ENCODE measurements at places on chromosomes 4 and X.

GRCh38 chr4:75634951-75635350 lies 4.6 kb upstream of the CDKL2 start:
- DNase-seq: no peak

DNA sequence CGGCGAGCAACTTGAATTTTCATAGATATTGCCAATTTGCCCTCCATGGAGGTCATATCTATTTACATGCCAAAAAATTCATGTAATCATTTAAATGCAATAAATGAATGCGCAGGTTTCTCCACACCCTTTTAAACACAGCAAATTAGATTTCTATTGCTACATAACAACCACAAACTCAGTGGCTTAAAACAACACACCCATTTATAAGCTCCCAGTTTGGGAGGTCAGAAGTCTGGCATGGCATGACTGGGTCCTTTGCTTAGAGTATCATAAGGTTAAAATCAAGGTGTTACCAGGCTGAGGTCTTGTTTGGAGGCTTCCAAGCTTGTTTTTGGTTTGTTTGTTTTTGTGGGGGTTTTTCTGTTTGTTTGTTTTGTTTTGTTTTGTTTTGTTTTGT lies 49.9 kb upstream of the NYX start:
- no peak for DNase-seq

GRCh38 chrX:149910178-149910695 lies 19.1 kb upstream of the HSFX4 start:
- no peak for DNase-seq

- no peak for DNase-seq
Measured at GRCh38 chrX:155632431-155633100, 19.8 kb upstream of the TMLHE start.

GRCh38 chrX:38170556-38170955 lies 50.1 kb downstream of the SRPX start:
- no peak for DNase-seq

DNA sequence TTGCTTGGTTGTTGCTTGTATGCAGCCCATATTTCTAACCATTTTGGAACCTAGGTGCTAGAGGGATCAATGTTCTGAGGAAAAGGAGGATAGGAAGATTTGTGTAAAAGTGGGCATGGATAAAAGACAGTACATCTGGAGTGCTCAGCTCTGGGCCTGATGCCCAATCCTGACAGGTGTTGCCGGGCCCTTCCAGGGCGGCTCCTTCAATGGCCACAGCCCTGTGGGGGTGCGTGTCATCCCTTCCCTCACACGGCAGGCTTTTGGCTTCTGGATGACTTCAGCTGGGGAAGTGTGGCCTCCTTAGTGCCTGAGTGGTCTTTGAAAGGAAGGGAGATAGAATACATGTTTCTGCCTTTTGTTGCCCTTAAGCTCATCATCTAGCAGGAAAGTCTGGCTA lies 47.2 kb downstream of the NELFA start:
- no peak for DNase-seq

DNA sequence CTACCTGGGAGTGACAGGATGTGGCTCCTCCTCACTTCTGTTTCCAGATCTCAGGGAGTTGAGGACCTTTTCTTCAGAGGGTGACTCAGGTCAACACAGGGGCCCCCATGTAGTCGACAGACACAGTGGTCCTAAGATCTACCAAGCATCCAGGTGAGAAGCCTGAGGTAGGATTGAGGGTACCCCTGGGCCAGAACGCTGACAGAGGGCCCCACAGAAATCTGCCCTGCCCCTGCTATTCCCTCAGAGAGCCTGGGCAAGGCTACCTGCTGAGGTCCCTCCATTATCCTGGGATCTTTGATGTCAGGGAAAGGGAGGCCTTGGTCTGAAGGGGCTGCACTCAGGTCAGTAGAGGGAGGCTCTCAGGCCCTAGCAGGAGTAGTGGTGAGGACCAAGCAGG lies 1.5 kb downstream of the MAGEA12 start:
- no peak for DNase-seq

- DNase-seq: no peak
Measured at GRCh38 chr4:186095406-186095805, 9.1 kb upstream of the FAM149A start.

- no peak for DNase-seq
Measured at GRCh38 chr4:28523681-28524190, 1663.1 kb downstream of the STIM2 start.

GRCh38 chr4:104752337-104752736 lies 257.6 kb upstream of the CXXC4 start:
- no peak for DNase-seq

- DNase-seq: no peak
Measured at GRCh38 chr4:39456946-39457763, 1.6 kb downstream of the RPL9 start.

DNA sequence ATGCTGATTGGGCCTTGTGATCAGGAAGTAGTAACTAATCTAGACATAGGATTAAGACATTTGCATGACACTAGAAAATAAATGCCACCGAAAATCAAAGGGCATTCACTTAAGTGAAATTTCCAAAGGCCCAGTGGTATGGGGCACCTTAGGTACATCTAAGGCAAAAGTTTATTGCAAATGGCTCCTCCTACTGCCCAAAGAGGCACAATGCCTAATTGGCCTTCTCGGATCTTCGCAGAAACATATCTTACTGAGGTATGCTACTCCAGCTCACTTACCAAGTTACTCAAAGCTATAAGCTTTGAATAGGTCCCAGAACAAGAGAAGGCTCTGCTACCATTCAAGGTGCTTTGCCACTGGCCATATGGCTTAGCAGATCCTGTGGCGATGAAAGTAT lies 174.8 kb upstream of the CXCL13 start:
- no peak for DNase-seq

DNA sequence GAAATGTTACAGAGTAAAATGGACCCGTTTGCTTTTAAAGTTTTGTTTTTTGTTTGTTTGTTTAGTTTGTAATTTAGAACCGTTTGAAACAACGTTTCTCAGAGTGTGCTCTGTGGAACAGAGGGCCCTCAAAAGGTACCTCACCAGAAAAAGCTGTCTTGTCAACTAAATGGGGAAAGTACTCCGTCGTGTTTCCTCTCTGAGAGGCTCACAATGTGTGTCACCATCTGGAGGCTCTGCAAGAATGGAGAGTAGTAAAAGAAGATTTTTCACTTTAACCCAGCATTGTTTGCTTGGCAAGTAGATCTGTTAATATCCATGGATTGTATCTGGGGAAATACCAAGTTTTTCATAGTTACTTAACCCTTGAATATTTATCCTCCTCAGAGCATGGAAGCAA lies 1.5 kb upstream of the ENPEP start:
- DNase-seq: no peak

- no peak for DNase-seq
Measured at GRCh38 chr4:113411496-113411938, 350.0 kb downstream of the CAMK2D start.

DNA sequence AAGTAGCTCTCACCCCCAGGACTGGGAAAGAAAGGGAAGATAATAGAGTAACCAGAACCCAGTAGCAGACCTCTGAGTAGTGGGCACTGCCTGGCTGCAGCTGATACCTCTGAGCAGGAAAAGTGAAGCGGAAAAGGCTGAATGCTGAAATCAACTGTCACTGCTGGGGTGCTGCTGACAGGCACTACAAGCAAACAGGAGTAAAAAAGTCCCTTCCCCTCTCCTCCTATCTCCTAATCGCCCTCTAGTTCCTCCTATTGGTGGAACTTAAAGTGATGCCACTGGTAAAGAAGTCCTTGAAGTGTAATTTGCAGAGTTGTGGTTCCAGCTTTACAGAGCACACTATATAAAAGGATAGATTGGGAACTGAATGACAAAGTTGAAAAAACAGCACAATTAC lies 32.8 kb upstream of the GLRB start:
- DNase-seq: no peak

GRCh38 chr4:85555206-85555605 lies 80.3 kb downstream of the ARHGAP24 start:
- no peak for DNase-seq

DNA sequence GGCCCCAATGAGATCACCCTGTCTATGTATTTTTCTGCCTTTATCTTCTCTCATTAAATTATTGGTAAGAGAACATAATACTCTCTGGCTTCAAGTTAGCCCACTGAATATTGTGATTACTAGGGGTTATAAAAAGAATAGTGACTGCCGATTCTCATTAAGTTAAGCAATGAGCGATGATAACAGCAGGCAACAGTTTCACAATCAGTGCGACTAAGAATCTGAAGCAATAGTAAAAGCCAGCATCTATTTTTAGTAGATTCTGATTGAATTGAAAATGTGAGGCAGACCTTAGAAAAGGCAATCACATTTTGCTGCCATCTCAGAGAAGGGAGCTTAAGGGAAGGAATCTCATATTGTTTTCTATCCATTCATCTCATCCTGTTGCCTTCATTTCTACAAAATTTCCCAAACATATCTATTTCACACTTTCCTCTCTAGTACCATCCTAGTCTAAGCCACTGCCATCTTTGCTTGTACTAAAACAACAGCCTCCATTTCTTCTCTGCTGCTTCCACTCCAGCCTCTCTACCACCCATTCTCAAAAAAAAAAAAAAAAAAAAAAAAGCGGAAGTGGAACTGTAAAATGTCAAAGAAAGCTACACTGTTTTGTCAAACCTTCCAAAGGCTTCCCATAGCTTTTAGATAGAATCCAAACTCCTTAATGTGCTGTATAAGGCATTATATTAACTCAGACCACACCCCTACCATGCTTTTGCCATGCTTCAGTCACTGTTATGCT lies 17.4 kb downstream of the GABRA4 start:
- no peak for DNase-seq

- DNase-seq: no peak
Measured at GRCh38 chr4:169064296-169064695, 54.2 kb upstream of the CBR4 start.

- no peak for DNase-seq
Measured at GRCh38 chr4:11783588-11783987, 354.9 kb upstream of the HS3ST1 start.

DNA sequence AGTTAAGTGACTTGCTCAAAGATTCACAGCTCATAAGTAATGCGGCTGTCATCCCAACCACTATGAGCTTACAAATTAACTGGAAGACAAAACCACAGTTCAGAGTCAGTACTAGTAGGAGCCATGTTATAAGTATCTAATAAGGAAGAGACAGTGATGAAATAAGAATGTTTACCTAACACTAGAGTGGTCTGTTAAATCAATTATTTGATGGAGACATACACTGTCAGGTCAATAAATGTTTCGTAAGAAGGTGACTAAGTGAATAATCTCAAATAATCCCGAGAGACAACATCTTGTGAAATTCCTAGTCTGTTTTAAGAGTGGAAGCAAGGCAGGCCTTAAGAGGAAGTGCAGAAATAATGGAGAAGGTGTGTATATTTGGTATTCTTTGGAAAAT lies 25.8 kb upstream of the AMELX start:
- no peak for DNase-seq

GRCh38 chrX:54452920-54453319 lies 12.7 kb downstream of the TSR2 start:
- DNase-seq: no peak
